ENCODE measurements at places on chromosomes 12 and 14.
A peak's percentile ranks its signal among the peaks of the same experiment; 100 is the strongest.

GRCh38 chr12:5201554-5202218, 158.0 kb downstream of the KCNA5 start:
- no peak overlapping the region for H3K27ac ChIP-seq
- no peak overlapping the region for H3K4me3 ChIP-seq
- peaks cover 10% of the 10 kb centered on the region for H3K4me1 ChIP-seq
- no peak for DNase-seq

DNA sequence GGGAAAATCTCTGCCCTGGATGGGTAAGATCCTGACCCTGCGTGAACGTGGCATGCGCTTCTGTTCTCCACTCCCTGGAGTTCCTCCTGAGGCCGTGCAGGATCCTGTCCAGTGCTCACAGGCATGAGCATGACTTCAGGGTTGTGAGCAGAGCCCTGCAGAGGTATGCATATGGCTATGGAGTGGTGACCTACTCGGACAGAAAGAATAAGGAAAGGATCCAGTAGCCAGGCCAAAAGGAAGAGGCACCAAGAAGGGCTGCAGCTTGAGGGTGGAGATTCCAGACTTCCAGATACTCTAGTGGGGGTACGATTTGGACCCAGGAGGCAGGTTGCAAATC, 20.8 kb upstream of the CD27 start:
- no peak for DNase-seq
- no peaks in the 10 kb centered on the region for H3K36me3 ChIP-seq

GRCh38 chr14:77458249-77458950, 507 bp downstream of the AHSA1 start:
- H3K27me3 ChIP-seq = no peaks in the 10 kb centered on the region
- H3K4me3 ChIP-seq = peak overlapping the region; percentile 91
- H3K27ac ChIP-seq = peak overlapping the region; percentile 99
- H3K36me3 ChIP-seq = no peaks in the 10 kb centered on the region

- no peak overlapping the region for H3K4me3 ChIP-seq
- no peak for DNase-seq
- no peaks in the 10 kb centered on the region for H3K36me3 ChIP-seq
- H3K4me1 ChIP-seq = no peaks in the 10 kb centered on the region
- no peaks in the 10 kb centered on the region for H3K27me3 ChIP-seq
- H3K27ac ChIP-seq = no peak overlapping the region
Observed at GRCh38 chr14:21974741-21975140, 301.1 kb upstream of the OR4E1 start.

DNA sequence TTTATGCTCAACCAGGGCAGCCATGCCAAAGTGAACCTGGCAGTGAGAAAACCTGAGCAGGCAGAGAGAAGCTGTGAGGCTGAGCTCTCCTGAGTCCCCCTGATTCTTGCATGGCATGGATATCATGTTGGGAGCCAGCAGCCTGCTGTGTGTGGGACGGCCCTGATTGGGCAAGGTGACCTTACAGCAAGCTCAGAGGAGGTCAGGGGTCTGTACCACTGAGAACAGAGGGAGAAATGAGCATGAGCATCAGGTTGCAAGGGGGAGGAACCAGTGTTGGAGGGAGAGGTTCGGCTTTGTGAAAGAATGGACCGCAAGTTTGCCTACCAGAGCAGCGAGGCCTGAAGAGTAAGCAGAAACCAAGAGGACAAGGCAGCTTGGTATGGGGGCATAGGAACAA, 59.1 kb upstream of the PTGR2 start:
- H3K27ac ChIP-seq = no peak overlapping the region
- no peaks in the 10 kb centered on the region for H3K27me3 ChIP-seq
- H3K4me1 ChIP-seq = peaks cover 55% of the 10 kb centered on the region

DNA sequence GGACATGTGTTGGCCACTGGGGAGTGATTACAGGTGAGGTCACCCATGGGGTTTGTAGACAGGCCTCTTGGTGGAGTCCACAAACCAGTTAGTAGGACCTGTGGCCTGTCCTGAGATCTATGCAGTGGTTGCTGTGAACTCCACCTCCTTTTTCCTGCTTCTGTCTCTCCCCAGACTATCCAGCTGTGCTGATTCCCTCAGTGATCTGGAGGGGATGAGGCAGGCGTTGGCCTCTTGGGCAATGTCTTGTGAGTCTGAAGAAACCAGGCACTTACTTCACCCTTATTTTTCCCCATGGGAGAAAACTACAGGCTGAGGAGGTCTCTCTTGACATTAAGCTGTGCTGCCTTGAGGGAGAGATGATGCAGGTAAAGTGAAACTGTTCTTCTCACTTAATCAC, 257.2 kb upstream of the PRICKLE1 start:
- no peaks in the 10 kb centered on the region for H3K27me3 ChIP-seq
- H3K4me1 ChIP-seq = no peaks in the 10 kb centered on the region
- no peak overlapping the region for H3K27ac ChIP-seq
- no peaks in the 10 kb centered on the region for H3K36me3 ChIP-seq

DNA sequence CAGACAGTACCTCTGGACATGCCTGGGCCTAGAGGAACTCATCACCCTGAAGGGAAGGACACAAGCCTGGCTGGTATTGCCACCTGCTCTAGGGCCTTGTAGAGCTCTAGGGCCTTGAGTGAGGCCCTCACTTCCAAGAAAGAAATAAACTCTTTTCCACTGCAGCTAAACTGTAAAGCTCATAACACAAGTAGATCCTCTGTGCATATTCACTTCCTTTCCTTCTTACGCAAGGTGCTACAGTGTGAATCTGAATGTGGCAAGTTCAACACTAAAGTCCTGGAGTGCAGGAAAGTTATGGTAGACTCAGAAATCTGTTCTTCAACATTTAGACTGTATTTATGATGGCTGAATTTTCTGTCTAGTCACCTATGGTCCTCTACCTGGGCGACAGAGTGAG, 14.5 kb downstream of the RNASE3 start:
- no peak overlapping the region for H3K4me3 ChIP-seq
- DNase-seq = no peak
- no peaks in the 10 kb centered on the region for H3K4me1 ChIP-seq

DNA sequence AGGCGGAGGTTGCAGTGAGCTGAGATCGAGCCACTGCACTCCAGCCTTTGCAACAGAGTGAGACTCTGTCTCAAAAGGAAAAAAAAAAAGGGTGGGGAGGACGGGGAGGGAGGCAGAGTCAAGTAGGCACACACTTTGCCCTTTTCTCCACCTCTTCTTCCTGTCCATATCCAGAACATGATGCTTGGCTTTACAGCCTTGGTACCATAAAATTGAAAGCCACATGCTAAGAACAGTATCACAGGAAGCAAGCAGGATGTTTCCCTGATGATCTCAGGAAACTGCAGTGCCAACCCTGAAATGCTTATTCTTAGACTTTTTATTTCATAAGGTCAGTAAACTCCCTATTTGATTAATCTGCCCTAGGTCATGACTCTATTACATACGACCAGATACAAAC, 32.5 kb upstream of the YAF2 start:
- DNase-seq = no peak
- no peak overlapping the region for H3K4me3 ChIP-seq
- no peaks in the 10 kb centered on the region for H3K36me3 ChIP-seq
- no peak overlapping the region for H3K27ac ChIP-seq
- H3K4me1 ChIP-seq = no peaks in the 10 kb centered on the region
- no peaks in the 10 kb centered on the region for H3K27me3 ChIP-seq

DNA sequence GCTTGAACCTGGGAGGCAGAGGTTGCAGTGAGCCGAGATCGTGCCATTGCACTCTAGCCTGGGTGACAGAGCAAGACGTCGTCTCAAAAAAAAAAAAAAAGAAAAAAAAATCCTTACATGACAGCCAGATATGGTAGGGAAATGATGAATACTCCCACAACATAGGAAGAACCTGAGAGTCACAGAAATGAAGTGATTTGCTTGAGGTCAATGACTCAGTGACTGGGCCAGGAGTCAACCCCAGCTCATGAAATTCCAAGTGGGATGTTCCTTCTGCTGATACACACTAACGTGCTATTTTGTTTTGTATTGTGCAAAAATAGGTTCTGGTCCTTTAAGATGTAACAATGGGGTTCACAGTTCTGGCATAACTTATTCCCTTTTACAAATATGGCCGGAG, 9.0 kb downstream of the RHOF start:
- no peaks in the 10 kb centered on the region for H3K27me3 ChIP-seq
- no peak for DNase-seq
- H3K36me3 ChIP-seq = no peaks in the 10 kb centered on the region
- no peak overlapping the region for H3K4me3 ChIP-seq

DNA sequence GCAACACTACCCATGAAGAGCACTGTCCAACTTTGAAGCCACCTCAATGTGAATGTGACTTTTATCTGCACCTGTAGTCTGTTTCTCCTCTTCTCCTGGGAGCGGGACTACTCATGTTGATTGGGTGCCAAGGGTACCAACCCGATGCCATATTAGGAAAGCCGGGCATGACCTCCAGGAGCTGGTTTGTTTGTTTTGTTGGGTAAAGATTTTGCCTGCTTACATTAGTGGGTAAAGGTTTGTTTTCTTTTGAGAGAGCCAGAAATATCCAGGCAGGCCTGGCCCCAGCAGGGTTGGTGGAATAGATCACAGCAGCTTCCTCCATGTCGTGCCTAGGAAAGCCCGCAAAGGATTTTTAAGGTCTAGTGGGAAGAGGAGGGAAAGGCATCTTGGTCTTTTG, 19.7 kb upstream of the ITPK1 start:
- H3K36me3 ChIP-seq = no peaks in the 10 kb centered on the region

- H3K4me3 ChIP-seq = no peak overlapping the region
- no peak for DNase-seq
- H3K27ac ChIP-seq = no peak overlapping the region
- H3K36me3 ChIP-seq = no peaks in the 10 kb centered on the region
- no peaks in the 10 kb centered on the region for H3K27me3 ChIP-seq
Observed at GRCh38 chr12:42612231-42612613, 22.7 kb upstream of the PRICKLE1 start.

GRCh38 chr14:95265106-95266094, 54.3 kb downstream of the CLMN start:
- H3K27me3 ChIP-seq = no peaks in the 10 kb centered on the region
- H3K4me3 ChIP-seq = no peak overlapping the region
- peak; percentile 91 for DNase-seq
- no peaks in the 10 kb centered on the region for H3K36me3 ChIP-seq
- no peak overlapping the region for H3K27ac ChIP-seq

DNA sequence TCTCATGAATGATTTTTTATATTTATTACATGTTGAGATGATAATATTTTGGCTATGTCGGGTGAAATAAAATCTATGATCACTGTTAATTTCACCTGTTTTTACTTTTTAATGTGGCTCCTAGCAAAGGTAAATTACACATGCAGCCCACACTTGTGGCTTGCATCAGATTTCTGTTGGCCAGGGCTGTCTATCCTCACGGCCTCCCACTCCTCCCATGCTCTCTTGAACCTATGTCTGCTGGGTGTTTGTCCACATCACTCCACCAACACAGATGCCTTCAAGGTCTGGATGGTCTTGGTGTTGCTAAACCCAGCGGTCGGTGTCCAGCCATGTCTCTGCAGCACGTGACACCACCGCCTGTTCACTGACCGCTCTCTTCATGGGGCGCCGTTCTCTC, 339.4 kb upstream of the FKBP4 start:
- no peak for DNase-seq
- no peaks in the 10 kb centered on the region for H3K36me3 ChIP-seq
- H3K4me3 ChIP-seq = no peak overlapping the region
- H3K27ac ChIP-seq = no peak overlapping the region

- no peaks in the 10 kb centered on the region for H3K27me3 ChIP-seq
- no peak for DNase-seq
- H3K4me3 ChIP-seq = no peak overlapping the region
- no peak overlapping the region for H3K27ac ChIP-seq
- H3K4me1 ChIP-seq = peaks cover 10% of the 10 kb centered on the region
Observed at GRCh38 chr14:56205881-56206280, 87.7 kb downstream of the PELI2 start.

DNA sequence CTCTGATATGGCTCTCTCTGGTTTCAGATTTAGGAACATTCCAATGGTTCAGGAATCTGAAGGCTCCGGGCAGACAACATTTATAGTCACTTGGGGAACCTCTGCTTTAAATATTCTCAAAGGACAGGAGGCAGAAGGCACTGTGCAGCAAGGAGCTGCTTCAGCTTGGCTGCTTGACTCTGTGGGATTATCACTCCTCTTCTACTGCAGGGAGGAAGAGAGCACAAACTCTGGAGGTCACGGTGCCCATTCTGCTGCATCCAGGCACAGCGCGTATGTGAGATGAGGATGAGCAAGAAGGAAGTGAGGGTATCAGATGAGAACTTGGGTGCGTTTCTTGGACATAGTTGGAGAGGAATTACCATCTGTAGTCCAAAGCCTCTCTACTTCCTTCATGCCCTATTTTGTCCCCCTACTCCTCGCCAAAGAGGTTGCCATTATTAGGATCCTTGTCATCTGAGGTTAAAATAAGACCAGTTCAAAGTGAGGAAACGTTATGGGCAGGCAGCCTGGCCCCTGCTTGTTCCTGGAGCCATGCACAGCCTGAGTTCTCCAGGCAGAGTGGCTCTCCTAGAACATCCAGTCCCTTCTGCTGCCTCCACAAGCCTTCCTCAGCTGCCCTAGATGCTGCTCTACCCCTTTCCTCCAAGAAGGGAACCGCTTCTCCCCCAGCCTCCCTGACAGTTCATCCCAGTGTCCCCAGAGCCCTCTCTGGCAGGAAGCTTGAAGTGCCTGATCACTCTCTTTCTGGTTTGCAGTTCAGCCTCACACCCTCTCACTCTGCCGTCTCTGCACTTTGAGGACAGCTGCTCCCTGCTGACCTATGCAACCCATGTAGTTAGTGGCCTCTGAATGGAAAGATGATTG, 12.5 kb downstream of the FGF6 start:
- no peak overlapping the region for H3K4me3 ChIP-seq
- H3K36me3 ChIP-seq = no peaks in the 10 kb centered on the region
- H3K27me3 ChIP-seq = no peaks in the 10 kb centered on the region

DNA sequence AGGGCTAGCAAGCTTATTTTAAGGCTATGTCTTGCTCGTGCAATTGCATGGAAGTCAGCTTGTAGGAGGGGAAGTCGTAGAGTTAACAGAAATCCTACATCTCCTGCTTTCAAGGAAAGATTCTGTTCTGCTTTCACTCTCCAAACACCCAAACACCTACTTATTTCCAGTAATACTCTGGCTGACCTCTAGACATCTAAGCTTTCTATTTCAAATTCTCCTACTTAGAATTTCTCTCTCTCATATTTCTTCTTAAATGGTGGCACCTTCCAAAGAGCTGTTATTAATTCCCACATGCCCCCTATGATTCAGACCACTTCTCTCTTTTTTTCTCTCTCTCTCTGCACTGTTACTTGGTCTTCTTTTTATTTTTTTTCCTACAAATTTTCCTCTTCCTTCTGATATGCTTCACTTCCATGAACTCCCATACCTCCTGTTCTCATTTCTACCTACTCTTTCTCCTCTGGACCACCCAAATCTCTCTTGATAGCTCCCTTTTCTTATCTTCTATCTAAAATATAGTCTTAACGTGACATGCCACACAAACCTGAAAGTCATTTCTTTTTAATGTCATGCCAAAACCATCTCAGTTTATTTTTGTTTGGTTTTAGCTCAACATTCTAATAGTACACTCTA, 90.8 kb downstream of the RPS6KA5 start:
- no peaks in the 10 kb centered on the region for H3K4me1 ChIP-seq
- no peak for DNase-seq
- H3K27me3 ChIP-seq = no peaks in the 10 kb centered on the region
- H3K4me3 ChIP-seq = no peak overlapping the region
- no peak overlapping the region for H3K27ac ChIP-seq

All from vagina (tissue), 2 donors.